ENCODE measurements at places on chromosomes 1 and 21.

GRCh38 chr1:61295818-61296537 is 213.6 kb downstream of the NFIA start:
- DNase-seq: no peak

GRCh38 chr1:20530306-20530705 is 22.1 kb upstream of the FAM43B start:
- DNase-seq: no peak

DNA sequence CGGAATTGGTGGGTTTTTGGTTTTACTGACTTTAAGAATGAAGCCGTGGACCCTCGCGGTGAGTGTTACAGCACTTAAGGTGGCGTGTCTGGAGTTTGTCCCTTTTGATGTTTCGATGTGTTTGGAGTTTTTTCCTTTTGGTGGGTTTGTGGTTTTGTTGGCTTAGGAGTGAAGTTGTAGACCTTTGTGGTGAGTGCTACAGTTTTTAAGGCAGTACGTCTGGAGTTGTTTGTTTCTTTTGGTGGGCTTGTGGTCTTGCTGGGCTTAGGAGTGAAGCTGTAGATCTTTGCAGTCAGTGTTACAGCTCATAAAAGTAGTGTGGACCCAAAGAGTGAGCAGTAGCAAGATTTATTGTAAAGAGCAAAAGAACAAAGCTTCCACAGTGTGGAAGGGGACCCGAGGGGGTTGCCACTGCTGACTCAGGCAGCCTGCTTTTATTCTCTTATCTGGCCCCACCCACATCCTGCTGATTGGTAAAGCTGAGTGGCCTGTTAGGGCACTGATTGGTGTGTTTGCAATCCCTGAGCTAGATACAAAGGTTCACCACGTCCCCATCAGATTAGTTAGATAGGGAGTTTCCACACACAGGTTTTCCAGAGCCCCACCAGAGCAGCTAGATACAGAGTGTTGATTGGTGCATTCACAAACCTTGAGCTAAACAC is 20.9 kb downstream of the HENMT1 start:
- peak; percentile 26 for DNase-seq

GRCh38 chr1:1112237-1112985 is 3.5 kb downstream of the C1orf159 start:
- DNase-seq: no peak

DNA sequence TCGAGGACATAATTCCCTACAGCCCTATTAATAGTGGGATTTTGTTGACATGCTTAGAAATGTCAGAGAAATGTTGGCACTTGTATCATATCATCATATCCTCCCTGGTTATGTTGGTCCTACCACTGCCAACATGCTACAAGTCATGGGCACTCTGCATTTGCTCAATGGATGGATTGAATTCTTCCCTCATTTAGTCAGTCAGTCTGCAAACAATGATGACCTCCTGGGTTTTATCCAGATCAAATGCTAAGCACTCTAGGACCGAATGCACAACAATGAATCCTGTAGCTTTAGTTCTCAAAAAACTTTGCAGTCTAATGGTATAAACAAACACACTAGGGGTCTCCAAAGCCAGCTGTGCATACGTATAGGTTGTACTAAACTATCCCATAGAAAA is 357.2 kb upstream of the DPYD start:
- DNase-seq: no peak

GRCh38 chr1:214670098-214670497 is 67.1 kb downstream of the CENPF start:
- no peak for DNase-seq

- no peak for DNase-seq
Observed at GRCh38 chr1:89765774-89766173, 55.1 kb upstream of the LRRC8D start.

DNA sequence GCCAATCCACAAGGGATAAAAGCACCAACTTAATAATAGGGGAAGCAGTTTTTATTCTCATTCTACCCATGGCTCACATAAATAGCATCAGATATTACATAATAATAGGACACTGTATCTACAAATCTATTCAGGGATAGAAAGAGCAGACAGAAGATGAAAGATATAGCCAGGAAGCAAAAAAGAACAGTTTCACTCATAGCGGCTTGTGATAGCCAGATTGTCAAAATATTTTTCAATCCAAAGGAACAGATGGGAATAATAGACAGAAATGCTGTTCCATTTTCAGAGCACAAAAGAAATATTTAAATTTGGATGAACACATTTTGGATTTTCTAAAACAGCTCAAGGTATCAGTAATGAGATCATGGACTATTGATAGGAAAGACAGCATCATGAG is 232.5 kb upstream of the GREM2 start:
- DNase-seq: no peak

DNA sequence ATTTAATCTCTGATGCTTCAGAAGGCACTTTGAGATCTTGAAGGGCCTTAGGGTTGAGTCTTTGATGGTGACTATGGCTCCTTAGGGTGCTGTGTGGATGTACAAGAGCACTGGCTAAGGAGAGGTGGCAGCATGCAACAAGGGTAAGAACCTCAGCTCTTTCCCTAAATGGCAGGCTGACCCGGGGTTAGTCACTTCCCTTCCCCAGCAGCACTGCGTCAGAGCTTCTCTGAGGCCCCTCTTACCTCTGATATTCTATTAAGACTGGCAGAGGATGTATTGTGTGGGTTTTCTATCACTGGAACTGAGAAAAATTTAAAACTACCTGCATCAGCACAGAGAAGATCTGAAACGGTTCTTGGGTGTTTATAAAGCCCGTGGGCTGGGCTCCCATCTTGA is 11.8 kb downstream of the C1orf116 start:
- DNase-seq: no peak

GRCh38 chr1:2894381-2895041 is 93.0 kb upstream of the TTC34 start:
- no peak for DNase-seq

GRCh38 chr1:93631626-93632365 is 49.8 kb downstream of the BCAR3 start:
- no peak for DNase-seq

GRCh38 chr1:25065795-25066238 is 135.7 kb upstream of the RUNX3 start:
- DNase-seq: peak; percentile 24

DNA sequence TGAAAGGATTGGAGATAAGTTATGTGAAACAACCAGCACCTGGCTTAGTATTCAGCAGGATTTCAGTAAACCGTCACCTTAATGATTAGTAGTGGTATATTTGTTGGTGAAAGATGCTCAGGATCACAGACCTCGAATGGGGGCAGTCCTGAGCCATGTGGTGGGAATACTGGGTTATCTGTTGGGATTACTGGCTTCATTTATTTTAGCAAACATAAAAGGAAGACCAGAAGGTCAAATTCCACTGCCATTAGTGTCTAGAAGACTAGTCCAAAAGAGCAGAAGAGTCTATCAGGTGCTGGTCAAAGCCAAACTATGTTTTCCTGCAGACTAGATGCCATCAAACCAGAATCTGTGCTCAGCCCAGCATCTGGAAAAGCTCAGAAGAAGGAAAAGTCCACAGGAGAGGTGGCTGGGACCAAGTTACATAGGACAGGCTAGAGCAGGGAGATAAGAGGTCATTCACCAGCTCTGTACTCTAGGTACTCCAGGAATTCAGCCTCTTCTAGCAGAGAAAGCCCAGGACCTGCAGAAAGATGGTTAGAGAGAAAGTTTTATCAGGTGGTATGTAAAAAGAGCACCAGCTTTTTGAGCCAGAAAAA is 343.4 kb downstream of the PLPP3 start:
- no peak for DNase-seq

- DNase-seq: no peak
Observed at GRCh38 chr1:182725259-182726255, 41.2 kb upstream of the RGS8 start.

GRCh38 chr1:12405325-12406210 is 175.7 kb downstream of the VPS13D start:
- no peak for DNase-seq

GRCh38 chr1:46532498-46533178 is 18.8 kb downstream of the KNCN start:
- DNase-seq: peak; percentile 55

DNA sequence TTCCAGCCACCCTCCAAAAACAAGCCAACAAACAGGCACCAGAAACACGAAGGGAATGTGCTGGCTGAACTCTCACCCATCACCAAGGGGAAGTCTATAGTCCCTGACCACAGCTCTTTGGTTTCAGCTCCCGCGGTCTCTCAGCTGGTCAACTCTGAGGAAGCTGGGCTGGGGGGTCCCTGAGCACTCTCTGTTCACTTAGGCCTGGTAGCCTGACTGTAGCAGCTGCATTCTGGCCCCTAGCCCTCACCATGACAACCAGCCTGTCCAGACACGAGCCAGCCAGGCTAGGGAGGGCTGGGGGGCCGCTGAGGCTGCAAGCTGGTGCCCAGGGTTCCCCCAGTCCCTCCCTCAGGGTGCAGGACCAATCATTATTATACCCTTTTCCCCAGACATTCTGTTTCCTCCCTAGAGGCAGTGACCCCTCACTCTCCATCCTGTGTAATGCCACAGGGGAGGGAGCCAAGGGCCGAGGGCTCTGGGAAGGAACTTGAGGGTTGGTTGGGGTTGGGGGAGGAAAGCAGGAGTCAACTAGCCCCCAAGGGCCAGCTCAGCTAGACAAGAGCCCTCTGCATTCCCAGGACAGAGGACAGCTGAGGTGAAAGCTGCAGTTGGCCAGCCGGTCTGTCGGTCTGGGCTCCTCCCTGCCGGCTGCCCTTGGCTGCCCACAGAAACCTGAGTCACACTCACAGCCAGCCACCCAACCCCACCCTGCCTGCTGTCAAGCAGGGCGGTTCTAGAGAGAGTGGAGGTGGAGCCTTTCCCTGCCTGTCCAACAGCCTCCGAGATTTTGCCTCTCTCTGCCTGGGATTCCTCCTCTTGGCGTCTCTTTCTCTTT is 1.2 kb upstream of the TRAPPC3 start:
- peak; percentile 72 for DNase-seq

DNA sequence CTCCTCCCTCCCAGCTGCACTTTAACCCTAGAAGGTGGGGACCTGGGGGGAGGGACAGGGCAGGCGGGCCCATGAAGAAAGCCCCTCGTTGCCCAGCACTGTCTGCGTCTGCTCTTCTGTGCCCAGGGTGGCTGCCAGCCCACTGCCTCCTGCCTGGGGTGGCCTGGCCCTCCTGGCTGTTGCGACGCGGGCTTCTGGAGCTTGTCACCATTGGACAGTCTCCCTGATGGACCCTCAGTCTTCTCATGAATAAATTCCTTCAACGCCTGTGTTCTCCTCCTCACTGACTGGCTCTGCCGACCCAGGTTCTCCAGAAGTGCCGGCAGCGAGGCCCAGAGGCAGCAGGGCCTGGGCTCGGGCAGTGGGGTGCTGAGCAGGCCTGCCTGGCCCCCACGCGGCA is 6.5 kb upstream of the HTR6 start:
- DNase-seq: no peak

DNA sequence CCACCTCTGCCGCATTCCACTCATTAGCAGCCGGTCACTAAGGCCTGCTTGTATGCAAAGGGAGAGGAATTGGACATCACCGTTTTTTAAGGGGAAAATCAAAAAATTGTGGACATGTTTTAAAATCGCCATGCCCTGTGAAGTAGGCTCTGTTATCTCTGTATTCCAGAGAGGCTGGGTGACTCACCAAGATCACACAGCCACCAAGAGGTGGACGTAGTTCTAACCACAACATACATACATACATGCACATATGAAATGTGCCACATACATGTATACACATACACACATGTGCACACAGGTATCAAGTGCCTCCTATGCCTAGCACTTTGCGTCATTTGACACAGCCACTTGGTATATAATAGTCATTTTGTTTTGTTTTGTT is 16.0 kb upstream of the ZSCAN20 start:
- DNase-seq: no peak

- DNase-seq: no peak
Observed at GRCh38 chr1:229028987-229029878, 241.7 kb upstream of the RAB4A start.

GRCh38 chr1:68384321-68384813 is 65.4 kb downstream of the RPE65 start:
- DNase-seq: no peak

GRCh38 chr1:38141483-38141882 is 94.9 kb upstream of the POU3F1 start:
- no peak for DNase-seq

GRCh38 chr1:206969090-206969489 is 1.2 kb downstream of the FCAMR start:
- DNase-seq: no peak

DNA sequence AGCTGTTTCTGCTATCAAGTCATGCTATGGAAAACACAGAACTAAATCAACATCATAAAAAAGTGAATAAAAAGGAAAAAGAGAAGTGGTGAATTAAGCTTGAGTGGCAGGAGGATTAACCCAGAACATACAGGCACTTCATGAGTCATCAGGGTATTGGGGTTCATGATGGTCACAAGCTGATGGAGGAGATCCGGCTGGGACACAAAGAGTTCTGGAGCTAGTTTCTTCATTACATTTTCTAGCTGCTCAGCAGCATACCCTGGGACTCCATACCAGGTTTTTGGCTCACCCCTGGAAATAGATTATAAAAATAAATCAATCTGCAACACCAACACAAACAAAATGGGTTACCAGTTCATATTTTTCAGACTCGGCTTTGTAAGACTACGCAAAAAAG is 42.5 kb upstream of the SYT2 start:
- DNase-seq: no peak

DNA sequence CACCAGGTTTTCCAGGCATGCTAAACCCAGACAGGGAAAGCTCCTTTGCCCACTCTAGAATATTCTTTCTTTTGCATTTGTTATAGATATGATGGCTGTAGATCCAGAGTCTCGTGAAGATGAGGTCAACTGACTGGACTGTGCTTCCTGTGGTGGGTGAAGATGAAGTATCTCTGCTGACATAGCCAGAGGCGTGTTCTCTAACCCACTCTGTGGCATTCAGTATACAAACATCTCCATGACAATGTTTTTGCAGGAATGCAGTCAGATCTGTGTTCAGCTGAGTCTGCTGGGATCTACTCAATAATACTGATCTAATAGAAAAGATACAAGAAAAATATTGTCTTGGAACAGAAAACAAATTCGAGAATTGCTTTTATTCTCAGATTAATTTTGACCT is 11.3 kb downstream of the RWDD2B start:
- no peak for DNase-seq

- DNase-seq: no peak
Observed at GRCh38 chr21:19276665-19277064, 873.1 kb upstream of the TMPRSS15 start.

- no peak for DNase-seq
Observed at GRCh38 chr1:214660900-214661299, 57.9 kb downstream of the CENPF start.

DNA sequence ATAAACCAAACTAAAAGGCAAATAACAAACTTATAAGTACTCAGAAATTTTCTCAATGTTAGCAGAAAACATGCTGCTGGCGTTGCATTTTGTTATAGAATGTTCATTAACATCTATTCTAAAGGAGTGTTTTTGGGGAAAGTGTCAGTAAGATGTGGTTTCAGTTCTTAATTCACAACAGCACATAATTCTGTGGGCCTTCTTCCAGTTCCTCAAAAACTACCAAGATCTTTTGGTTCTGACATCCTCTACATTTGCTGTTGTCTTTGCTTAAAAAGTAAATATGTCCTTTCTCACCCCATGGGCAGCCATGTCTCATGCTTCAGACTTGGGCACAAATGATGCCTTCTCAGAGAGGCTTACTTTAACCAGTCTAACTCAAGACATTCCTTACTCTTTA is 152.5 kb downstream of the CDC7 start:
- no peak for DNase-seq
